Stimulated activated CD4-positive, alpha-beta T cell treated with anti-CD3 and anti-CD28 coated beads, TNF-alpha, amount 100 ng/mL, for 24 hours (primary cell): ENCODE measurements at places on chromosomes 3 and 15.

DNA sequence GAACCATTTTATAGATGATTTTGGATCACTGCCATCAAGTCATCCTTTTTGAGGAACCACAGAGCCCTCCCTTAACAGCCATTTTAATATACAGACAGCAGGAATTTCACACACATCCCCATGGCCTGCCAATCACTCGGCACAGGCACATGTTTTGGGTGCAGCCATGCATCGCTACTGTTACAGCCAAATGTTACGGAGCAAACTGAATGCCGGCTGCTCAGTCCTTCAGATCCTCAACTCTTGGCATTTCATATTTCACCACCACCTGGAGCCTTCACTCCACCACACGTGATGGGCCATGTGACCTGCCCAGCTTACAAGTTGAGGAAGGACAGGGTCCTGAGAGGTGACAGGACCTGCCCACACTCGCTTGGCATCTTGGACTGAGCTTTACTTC, 90.8 kb downstream of the OXNAD1 start:
- no peak for DNase-seq

GRCh38 chr3:16570113-16570512, 35.1 kb downstream of the DAZL start:
- no peak for DNase-seq

DNA sequence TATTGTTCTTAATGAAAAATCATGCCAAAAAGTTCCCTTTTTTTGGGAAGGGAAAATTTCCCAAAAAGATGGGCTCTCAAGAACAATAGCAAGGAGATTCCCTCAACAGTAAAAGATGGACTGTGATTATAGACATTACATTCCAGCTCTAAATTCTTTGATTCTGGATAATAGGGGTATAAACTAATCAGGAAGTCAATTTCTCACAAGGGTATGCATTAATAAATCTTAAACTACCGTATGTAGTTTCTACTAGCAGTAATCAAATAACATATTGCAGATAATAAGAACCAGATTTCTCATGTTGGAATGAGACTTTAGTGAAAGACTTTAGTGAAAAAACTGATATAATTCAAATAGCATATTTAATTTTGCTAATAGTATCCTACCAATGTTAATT, 144.8 kb upstream of the PTPRG start:
- no peak for DNase-seq

GRCh38 chr3:69524816-69525215, 138.9 kb upstream of the FRMD4B start:
- DNase-seq, result no peak
